ENCODE measurements at places on chromosomes 7 and 10.

GRCh38 chr10:27997865-27998177 lies 1.1 kb downstream of the ODAD2 start:
- no peak for DNase-seq

- no peak for DNase-seq
These were observed 35.8 kb downstream of the DNAJB6 start for GRCh38 chr7:157372300-157373232.

- DNase-seq = no peak
These were observed 7.1 kb downstream of the CRYGN start for GRCh38 chr7:151432658-151433521.

- no peak for DNase-seq
These were observed 177.9 kb upstream of the PLXDC2 start for GRCh38 chr10:19638182-19638895.

DNA sequence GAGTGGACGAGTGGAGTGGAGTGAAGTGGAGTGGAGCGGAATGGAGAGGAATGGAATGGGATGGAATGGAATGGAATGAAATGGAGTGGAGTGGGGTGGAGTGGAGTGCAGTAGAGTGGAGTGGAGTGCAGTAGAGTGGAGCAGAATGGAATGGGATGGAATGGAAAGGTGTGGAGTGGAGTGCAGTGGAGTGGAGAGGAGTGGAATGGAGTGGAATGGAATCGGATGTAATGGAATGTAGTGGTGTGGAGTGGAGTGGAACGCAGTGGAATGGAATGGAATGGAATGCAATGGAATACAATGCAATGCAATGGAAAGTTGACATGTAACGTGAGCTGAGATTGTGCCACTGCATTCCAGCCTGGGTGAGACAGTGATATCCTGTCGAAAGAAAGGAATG lies 46.4 kb downstream of the ZNF716 start:
- DNase-seq = no peak

DNA sequence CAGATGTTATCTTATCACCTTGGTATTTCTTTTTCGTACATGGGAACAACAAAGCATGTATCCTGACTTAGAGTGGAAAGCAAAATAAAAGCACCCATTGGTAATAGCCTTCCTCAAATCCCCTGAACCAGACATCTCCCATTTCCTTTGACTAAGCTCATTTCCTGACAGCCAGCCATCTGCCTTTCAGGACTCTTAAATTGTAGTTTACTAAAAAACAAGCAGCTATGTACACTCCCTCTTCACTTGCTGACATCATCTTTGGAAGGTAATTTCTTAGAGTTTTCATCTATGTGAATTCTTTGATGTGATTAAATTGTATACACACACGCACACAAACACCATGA lies 40.7 kb downstream of the ARL4A start:
- peak; percentile 86 for DNase-seq

- DNase-seq = no peak
These were observed 486.4 kb downstream of the PHTF2 start for GRCh38 chr7:78284945-78285344.

DNA sequence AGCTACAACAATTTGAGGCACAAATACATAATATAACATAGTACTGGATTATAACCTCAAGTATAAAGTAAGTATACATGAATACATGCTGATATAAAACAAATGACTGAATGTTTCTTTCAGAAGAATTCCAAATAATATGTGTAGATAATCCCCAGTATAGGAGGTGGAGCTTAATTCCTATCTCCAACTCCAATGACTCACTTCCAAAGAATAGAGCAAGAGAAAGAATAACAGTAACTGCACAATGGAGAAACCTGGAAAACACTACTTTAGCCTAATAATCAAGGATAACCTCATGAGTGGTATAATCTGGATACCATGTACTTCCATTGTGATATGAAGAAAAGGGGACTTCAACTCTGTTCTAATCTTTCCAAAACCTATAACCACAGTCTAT lies 13.7 kb upstream of the SEMA3C start:
- DNase-seq = no peak

DNA sequence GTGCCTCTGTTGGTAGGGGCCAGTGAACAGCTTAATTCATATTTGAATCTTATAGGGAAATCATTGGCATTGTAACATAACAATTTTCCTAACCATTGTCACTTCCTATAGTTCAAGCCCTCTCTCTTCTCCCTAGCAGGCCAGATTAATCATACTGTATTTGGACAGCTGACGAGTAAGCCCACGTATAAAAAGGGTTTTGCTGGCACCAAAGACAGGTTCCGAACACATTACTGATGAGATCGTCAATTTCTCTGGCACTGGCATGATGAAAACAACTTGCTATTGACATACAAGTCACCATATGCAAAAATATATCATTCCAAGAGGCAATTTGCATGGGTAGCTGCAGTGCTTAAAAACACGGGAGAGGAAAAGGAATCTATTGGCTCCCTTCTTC lies 891.1 kb upstream of the AUTS2 start:
- no peak for DNase-seq

DNA sequence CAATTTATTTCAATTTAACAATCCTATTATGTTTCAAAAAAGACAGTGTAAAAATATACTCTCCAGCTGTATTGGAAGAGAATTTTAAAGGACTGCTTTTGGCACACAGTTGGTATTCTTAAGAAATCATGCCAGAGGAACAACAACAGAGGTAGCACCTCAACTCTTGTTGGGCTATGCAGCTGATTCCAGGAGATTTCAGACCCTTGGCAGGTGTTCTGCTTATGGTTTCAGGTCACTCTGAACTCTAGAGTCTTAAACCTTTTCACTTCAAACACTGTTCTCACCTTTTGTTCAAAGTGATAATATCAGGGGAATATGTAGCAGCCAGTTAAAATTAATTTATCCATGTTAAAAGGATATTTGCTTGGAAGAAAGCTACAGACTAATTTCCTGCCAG lies 160.1 kb downstream of the PFKFB3 start:
- DNase-seq = no peak

DNA sequence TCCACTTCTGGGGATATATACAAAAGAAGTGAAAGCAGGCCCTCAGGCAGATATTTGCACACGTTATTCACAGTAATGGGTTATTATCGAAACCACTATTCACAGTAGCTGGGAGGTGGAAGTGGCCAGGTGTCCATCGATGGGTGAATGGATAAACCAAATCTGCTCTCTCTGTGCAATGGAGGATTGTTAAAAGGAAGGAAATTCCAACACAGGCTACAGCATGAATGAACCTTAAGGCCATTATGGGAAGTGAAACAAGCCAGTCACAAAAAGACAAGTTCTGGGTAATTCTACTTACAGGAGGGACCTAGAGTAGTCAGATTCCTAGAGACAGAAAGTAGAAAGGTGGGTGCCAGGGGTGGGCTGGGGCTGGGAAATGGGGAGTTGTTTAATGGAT lies 48.5 kb upstream of the BHLHA15 start:
- DNase-seq = no peak

DNA sequence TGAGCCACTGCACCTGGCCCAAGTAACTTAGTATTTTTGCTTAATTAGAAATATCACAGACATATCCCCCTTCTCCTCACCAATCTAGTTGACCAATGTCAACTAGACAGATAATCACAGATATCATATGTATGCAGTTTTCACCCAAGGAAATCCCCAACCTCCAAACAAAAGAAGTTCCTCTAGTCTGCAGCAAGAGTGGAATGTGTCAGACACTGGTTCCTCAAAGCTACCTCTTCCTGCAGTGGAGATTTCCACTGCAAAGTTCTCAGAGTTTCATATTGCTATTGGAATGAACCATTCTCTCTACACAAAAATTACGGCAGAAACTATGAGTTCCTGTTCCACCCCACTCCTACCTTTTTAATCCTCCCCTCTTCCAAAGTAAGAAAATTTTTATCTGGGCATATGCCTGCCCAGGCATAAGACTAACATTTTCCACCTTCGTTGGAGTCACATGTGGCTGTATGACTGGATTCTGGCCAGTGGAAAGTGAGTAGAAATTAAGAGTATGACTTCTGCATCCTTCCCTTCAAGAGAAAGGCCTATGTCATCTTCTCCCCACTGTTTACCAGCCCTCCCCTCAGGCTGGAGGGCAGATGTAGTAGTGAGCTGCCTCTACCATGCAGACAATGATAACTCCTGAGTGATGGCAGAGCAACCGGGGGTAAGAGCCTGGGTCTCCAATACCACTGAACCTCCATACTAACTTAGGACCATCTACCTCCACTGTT lies 103.0 kb downstream of the MYOF start:
- DNase-seq = no peak

- DNase-seq = no peak
These were observed 7.1 kb downstream of the MNX1 start for GRCh38 chr7:157003445-157003755.

- no peak for DNase-seq
These were observed 87.8 kb upstream of the DUSP5 start for GRCh38 chr10:110409926-110410325.

GRCh38 chr10:11782793-11783557 lies 40.2 kb upstream of the PROSER2 start:
- peak; percentile 65 for DNase-seq

DNA sequence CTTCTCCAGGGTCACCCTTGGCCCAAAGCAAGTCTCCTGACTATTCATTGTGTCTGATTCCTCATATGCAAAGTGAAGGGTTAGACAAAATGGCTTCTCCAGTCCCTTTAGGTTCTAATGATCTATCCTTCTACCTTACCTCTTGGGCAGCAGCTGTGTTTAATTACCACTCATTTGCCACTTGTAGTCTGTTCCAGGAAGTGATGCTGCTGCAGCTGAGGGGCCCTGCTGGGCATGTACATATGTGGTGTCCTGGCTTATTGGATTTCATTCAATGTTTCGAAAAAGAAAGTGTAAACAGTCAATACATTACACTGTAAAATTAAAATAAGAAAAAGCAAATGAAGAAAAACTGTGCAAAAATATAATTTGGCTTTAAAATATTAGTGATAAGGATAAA lies 36.6 kb downstream of the SCIN start:
- DNase-seq = peak; percentile 29

DNA sequence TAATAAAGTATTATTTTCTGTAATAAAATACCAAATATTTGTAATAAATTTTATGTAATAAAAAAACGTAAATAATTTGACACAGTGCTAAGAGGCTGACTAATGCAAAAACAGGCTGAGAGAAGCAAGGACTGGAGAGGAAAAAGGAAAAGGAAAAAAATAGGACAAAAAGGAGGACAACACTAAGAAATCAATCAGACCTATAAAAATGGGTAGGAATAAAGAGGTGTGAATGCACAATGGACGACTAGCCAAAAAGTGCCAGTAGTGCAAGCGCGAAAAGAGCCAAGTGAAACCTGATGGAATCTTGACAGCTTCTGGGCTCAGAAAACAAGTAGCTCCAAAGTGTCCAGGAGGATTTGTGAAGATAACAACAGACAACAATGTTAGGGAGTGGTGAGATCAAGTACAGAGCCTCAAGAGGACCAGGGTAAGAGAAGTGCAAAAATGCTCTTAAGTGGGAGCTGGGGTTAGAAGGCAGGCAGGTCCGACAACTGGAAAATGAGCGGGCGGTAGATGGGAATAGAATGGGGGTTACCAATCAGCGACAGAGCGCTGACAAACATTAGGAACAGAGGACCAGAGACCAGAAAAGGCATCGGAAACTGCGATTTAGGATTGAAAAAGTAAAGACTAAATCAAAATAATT lies 1.2 kb downstream of the BRAF start:
- DNase-seq = peak; percentile 61

DNA sequence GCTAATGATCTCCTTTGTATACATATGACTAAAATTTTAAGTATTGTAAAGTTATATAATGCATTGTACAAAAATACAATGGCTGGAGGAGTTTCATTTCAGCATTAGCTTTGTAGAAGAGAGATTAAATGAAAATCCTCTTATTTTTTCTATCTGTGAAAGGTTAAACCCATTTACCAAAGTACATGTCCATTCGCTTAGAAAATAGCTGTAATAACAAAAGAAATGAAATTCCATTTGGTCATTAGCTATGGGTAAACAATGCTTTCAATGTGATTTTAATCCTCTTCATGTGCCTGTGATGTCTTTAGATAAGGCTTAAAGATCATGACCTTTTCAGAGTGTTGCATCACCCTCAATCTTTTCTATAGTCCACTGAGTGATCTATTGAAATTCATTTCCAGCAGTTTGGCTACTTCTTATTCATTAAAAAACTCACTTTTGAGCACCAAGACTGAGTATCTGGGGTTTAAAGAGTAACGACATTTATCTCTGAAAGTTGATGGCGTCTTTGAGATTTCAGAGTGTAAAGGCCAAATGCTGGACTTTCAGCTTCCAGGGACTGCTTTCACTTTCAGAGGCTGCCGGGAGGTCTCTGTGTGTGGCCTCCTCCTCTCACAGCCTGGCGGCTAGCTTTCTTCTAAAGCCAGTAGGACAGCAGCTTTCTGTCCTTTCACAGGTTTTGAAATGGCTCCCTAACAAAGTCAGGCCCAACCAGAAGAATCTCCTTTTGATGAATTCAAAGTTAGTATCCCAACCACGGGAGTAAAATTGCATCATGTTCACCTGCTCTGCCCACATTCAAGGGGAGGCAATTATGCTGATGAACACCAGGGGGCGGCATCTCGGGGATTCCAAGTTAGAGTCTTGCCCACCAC lies 701.4 kb upstream of the COBL start:
- peak; percentile 51 for DNase-seq

- DNase-seq = no peak
These were observed 15.8 kb upstream of the AGMO start for GRCh38 chr7:15577600-15577999.

- DNase-seq = peak; percentile 65
These were observed at the start of gene BICC1 for GRCh38 chr10:58512491-58513187. Gene BICC1 (plus strand): TSS chr10:58512872. CDS start chr10:58513144, 272 bp downstream.

- no peak for DNase-seq
These were observed 132.6 kb downstream of the DNAJB6 start for GRCh38 chr7:157469181-157470016.

- DNase-seq = no peak
These were observed 274.6 kb upstream of the KLF6 start for GRCh38 chr10:4059471-4060138.

GRCh38 chr7:27700501-27700900 lies 37.8 kb upstream of the HIBADH start:
- no peak for DNase-seq

- DNase-seq = no peak
These were observed 74.8 kb downstream of the LMBR1 start for GRCh38 chr7:156818133-156818532.

GRCh38 chr7:90842430-90842788 lies 246.3 kb downstream of the CDK14 start:
- DNase-seq = no peak

- DNase-seq = no peak
These were observed 133.3 kb downstream of the KCNMA1 start for GRCh38 chr10:77504196-77504872.

DNA sequence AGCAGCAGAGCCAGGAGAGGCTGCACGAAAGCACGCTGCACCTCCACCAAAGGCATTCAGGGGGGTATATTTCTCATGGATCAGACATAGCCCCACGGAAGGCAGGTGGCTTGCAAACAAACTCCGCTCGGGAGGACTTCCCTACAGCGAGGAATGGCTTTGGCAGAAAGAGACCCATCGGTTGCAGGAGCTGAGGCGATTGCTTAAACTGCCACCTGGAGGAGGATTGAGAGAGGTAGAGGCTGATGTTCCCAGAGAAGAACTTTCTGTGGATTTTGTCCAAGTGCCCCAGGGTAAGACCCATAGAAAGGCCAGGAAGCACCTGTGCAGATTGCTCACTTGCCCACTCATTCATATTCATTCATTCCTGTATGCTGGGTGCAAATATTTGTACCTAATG lies 89.1 kb downstream of the NEUROD6 start:
- peak; percentile 4 for DNase-seq

Data from NCI-H82 (cell line).